ENCODE measurements at places on chromosomes 4 and X. TPM values are rescaled to one million over a fixed set of nuclear protein-coding genes. Genes with fewer than 3 reads are reported as not detected.

INTU gene
- total RNA-seq: 5.5 TPM

CCSER1 gene
- total RNA-seq: 0.19 TPM

IL21 gene
- not detected for total RNA-seq

- DNase-seq: no peak
Observed at GRCh38 chr4:153244969-153245368, 40.7 kb downstream of the TRIM2 start.

DNA sequence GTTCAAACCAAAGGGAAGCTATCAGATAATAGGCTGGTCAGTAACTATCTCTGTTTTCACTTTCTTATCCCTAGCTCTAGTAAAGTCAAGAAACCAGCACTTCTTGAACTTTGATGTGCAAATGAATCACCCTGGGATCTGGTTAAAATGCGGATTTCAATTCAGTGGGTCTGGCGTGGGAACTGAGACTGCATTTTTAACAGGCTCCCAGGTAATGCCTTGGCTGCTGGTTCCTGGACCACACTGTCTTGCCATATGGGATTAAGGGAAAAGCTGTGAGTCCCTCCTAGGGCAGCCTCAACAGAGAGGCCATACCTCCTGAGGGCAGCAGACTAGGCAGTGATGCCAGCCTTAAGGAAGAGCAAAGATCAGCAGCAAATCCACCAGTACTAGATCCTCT lies 1.7 kb downstream of the RNF175 start:
- DNase-seq: no peak

DNA sequence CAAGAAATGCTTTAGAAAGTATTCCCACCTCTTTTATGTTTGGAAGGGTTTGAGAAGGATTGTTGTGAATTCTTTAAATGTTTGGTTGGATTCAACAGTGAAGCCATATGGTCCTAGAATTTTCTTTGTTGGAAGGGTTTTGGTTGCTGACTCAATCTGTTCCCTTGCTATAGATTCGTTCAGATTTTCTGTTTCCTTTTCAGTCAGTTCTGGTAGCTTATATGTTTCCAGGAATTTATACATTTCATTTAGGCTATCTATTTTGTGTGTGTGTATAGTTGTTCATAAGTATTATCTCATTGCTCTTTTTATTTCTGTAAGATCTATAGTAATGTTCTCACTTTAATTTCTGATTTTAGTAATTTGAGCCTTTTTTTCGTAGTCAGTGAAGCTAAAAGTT lies 114.4 kb downstream of the MSN start:
- no peak for DNase-seq

DNA sequence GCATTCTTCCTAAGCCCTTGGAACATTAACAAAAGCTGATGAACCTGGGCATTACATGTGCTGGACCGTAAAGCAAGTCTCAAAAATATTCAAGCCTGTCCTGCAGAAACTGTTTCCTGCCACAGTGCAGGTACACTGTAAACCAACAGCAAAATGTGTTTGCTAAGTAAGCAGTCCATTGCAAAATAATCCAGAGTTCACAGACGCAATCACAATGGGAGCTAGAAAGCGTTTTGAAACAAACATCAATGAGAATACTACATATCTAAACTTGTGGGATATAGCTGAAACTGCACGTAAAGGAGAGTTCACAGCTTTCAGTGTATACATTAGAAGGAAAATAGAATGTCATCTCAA lies 61.6 kb downstream of the RGS12 start:
- DNase-seq: no peak

All from mammary epithelial cell (primary cell).